GM12891 (cell line): ENCODE measurements at places on chromosomes 2 and 18.
A peak's percentile ranks its signal among the peaks of the same experiment; 100 is the strongest.

GRCh38 chr2:127526132-127527000 is at the start of gene IWS1:
Gene IWS1 (minus strand): TSS chr2:127526489. CDS start chr2:127526208, 281 bp downstream.
- DNase-seq: peak; percentile 86

GRCh38 chr2:144477957-144478311 is 42.0 kb downstream of the ZEB2 start:
- no peak for DNase-seq

DNA sequence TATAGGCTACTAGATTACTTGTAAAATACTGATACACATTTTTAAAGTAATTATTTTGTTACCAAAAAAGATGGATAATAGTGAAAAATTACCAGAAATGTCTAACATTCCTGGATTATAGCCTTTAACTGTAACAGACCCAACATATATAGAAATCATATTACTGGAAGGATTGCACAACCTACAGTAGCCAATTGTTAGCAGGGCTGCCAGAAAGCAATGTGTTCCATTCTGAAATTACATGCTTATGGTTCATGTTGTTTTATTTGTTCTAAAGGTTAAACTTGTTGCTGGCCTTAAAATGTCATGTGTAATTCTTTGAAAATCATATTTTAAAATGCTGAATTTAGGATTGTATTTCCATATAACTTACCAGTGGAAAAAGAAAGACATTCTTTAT is 793.6 kb upstream of the ACVR2A start:
- DNase-seq: no peak

DNA sequence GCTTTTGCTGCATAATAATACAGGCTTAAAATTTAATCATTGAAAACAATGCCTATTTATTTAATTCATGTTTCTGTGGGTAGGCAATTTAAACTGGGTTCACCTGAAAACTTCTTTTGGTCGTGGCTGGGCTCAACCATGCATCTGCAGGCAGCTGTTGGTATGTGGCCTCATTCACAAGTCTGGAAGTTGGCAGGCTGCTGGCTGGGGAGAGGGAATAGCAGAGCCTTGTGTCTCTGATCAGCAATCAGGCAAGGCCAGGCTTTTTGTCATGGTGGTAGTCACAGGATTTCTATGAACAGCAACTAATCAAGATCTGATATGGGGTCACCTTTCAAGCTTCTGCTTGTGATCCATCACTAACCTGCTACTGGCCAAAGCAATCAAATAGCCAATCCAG is 130.1 kb upstream of the KCNJ3 start:
- DNase-seq: no peak

DNA sequence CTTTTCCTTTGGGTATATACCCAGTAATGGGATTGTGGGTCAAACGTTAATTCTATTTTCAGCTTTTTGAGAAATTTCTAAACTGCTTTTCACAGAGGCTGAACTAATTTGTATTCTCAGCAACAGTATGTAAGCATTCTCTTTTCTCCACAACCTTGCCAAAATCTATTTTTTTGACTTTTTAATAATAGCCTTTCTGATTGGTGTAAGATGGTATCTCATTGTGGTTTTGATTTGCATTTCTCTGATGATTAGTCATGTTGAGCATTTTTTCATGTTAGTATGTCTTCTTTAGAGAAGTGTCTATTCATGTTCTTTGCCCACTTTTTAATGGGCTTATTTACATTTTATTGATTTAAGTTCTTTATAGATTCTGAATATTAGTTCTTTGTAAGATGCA is 145.5 kb downstream of the TRABD2A start:
- DNase-seq: no peak

- no peak for DNase-seq
Measured at GRCh38 chr2:156329031-156329926, 3.2 kb downstream of the NR4A2 start.

DNA sequence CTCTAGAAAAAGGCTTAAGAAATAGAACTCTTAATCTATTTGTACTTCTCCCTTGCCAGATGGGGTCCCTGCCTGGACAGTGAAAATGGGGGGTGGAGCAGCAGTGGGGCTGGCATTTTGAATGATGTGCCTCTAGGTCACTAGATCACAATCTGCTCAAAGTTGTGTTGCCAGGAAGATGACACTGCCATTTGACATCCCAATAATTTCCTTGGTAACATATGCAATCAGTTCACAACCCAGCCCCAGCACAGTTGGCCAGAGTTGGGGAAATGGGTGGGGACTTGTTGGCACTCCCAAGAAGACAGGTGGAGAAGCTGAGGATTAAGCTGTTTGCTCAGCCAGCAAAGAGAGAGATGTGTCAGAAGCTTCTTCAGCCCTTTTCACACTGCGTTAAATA is 558.3 kb upstream of the KLHL29 start:
- DNase-seq: no peak

DNA sequence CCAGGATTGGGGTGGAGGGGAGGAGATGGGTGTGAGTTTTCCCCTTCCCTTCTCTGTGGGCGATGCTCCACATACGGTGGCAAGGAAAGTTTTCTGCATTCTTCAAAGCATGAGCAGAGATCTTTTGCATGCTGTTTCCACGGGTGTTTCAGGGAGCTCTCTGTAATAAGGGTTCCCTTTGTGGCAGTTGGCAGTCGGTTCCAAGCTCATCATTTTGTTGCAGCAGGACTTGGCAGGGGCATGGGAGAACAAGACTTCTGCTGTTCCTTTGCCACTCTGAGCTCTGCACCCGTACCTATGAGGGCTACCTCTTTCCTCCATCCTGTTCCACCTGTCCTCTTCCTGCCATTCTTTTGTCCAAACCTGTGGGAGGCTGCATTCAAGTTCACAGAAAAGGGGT is 71.3 kb upstream of the SPRED2 start:
- DNase-seq: no peak

DNA sequence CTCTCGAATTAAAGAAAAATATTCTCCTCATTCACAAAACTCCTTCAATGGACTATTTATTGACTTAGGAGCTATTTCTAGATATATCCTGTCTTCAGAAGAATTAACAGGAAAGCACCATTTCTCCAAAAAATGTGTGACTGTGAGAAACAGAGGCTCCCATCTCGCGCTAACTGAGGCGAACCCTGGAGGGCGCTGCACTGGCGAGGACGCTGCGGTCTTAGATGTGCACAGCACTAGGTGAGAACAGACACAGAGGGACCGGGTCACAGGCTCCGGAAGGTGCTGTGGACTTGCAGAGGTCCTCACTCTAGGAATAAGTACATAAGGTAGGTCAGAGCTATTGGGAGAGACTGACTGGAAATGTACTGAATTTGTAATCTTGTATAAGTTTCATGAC is 229.7 kb upstream of the SLC35G4 start:
- DNase-seq: no peak

GRCh38 chr2:158214431-158214830 is 112.8 kb downstream of the UPP2 start:
- no peak for DNase-seq

DNA sequence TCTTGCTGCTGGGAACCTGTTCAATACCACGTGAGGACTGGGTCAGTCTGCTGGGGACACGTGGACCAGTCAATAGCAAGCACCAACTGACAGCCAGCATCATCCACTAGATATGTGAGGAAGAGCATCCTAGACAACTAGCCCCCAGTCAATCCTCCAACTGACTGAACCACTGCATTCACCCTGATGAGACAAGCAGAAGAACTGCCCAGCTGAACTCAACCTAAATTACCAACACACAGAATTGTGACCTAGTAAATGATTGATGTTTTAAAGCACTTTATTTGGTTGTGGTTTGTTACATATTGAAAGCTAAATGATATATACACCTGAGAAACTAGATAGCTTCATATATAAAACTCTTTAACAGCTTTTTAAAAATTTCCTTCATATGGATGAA is 15.7 kb downstream of the IRS1 start:
- DNase-seq: no peak

GRCh38 chr2:236051806-236052205 is 116.4 kb downstream of the GBX2 start:
- DNase-seq: no peak

- DNase-seq: no peak
Measured at GRCh38 chr2:11348209-11348749, 3.8 kb upstream of the ROCK2 start.

GRCh38 chr18:59650266-59650820 is 46.9 kb downstream of the CCBE1 start:
- no peak for DNase-seq

- no peak for DNase-seq
Measured at GRCh38 chr2:234764372-234764771, 187.4 kb upstream of the SH3BP4 start.

GRCh38 chr2:144133936-144134665 is 385.8 kb downstream of the ZEB2 start:
- DNase-seq: no peak

DNA sequence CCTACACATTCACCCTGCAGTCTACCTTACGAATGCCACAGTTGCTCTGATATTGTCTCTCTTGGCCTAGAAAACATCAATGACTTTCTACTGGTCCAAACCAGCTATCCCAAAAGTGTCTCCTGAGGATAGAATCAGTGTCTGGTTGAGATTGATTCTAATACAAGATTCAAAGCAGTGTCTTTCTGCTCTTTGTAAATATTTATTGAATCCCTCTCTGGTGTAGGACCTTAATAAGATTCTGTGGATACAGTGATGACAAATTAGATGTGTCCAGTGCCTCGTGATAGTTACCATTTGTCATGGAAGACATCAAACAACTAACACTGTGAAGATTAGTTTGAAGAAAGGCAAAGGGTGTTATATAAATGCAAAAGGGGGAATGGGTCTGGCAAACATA is 380.7 kb upstream of the TRIB2 start:
- DNase-seq: no peak

DNA sequence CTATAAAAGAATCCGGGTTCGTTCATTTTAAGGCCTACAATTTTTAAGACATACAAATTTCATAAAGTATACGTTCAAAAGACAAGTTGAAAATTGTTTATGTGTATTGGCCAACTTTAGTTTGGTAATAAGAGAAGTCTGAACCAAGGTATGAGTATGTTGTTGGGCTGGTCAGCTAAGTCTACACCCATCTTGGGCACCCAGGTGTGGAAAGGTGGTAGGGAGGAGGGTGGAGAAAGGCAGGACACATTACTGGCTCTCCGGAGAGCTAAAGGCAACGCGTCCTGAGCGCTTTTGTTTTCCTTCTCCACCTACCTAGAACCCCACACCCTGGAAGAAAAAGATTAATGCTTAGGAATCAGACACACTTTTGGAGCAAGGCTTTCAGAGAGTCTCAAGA is 899 bp upstream of the PELI1 start:
- no peak for DNase-seq

GRCh38 chr2:39290433-39290832 is 46.7 kb upstream of the CDKL4 start:
- no peak for DNase-seq

DNA sequence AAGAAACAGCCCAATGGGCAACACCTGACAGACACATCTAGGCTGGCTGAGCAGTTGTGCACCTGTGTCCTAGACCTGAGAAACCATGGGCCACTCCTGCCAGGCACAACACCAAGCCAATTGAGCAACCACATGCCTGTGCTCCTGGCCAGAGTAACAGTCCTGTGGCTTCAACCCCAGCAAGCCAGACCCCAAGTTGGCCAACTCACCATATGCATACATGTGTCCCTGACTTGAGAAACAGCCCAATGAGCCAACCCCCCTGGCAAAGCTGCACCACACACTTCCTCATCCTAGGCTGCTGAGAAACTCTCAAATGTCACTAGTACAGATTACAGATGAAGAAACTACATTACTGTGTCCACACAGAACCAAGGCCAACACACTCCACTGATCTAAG is 36.6 kb downstream of the USP34 start:
- no peak for DNase-seq

DNA sequence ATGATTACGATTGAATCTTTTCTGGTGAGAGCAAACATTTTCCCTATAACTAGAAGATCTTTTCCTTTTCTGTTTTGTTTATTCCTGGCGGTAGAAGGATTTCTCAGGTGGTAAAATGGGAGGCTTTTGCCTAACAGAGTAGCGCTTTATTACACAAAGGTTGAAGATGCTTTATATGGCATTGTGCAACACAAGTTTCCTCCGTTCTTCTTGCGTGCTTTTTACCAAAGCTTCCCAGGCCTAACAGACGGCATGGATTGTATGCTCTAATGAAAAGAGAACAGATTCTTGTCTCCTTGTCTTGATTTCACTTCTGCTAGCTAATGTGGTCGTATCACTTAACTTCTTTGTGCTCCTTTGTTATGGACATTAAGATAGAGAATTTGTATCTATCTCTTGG is 43.8 kb downstream of the MYO1B start:
- DNase-seq: no peak

GRCh38 chr2:39448169-39448502 is 11.1 kb upstream of the MAP4K3 start:
- no peak for DNase-seq

GRCh38 chr18:24734058-24734457 is 273.6 kb downstream of the HRH4 start:
- DNase-seq: no peak

DNA sequence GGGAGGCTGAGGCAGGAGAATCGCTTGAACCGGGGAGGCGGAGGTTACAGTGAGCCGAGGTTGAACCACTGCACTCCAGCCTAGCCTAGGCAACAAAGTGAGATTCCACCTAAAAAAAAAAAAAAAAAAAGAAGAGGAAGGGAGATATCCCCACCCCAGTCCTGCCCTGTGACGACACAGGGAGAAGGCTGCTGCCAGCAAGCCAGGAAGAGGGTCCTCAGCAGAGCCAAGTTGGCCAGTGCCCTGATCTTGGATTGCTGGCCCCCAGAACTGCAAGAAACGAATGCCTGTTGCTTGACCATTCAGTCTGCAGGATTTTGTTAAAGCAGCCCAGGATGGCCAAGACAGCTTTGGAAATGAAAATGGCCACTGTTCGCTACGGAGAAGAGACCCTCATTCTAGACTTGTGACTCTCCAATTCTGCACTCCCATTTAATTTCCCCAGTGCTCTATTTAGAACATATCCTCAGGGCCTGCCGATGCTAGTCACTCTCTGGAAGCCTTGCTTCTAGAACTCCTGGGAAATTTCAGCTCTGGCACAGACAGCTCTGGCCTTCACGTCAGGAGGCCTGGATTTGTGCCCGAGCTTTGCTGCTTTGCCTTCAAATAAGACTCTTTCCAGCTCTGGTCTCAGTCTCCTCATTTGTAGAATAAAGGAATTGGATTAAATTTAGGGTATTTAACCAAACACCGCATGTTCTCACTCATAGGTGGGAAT is 15.7 kb upstream of the AMMECR1L start:
- DNase-seq: no peak

- DNase-seq: no peak
Measured at GRCh38 chr2:212158081-212158480, 380.5 kb downstream of the ERBB4 start.
